ENCODE measurements at places on chromosomes 3 and 15. TPM values are rescaled to one million over a fixed set of nuclear protein-coding genes. Genes with fewer than 3 reads are reported as not detected.

The FANCD2OS gene
- not detected for total RNA-seq

The RUVBL1 gene
- total RNA-seq, result 47.9 TPM

DNA sequence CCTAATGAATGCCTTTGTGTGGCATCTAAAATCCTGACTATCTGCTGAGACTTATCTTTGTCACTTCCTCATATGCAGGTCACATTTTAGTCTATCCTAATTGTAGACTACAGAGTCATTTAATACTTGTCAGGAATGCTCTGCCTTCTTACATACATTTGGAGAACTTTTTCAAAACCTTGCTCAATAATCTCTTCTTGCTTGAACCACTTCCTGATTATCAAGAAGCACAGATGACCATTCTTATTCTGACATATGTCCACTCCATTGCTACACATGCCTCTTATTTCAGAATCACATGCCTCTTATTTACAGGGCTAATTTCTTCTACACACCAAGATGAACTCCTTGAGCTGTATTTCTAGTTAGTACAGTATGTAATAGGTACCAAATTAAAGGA, 400.3 kb downstream of the TBC1D5 start:
- no peak for DNase-seq

- DNase-seq, result no peak
These were observed 35.6 kb upstream of the FLNB start for GRCh38 chr3:57972531-57973111.

GRCh38 chr3:143302638-143303171, 183.1 kb downstream of the CHST2 start:
- no peak for DNase-seq

DNA sequence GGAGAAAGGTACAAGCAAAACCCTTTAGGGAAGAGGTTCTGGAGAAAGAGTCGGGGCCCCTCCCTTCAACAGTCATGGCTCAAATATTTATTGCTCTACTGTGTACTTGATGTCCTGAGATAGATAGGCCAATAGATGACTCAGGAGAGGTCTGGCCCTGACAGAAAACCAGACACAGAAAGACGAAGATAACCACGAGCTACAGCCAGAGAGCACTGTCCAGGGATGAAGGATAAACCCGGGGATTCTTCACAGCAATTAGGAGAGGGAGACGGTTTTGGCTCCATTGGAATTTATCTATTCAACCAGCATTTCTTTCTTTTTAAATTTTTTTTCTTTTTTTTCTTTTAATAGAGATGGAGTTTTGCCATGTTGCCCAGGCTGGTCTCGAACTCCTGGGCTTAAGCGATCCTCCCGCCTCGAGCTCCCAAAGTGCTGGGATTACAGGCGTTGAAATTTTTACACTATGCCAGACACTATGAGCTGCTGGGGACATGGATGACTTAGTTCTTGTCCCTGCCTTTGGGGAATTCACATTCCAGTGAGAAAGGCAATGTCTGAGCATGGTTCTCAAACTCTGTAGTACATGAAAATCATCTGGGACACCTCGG, 4.6 kb upstream of the CIDEC start:
- no peak for DNase-seq
